Cerebellar cortex (tissue), 1 donor: ENCODE measurements at places on chromosomes 3 and 15.

DNA sequence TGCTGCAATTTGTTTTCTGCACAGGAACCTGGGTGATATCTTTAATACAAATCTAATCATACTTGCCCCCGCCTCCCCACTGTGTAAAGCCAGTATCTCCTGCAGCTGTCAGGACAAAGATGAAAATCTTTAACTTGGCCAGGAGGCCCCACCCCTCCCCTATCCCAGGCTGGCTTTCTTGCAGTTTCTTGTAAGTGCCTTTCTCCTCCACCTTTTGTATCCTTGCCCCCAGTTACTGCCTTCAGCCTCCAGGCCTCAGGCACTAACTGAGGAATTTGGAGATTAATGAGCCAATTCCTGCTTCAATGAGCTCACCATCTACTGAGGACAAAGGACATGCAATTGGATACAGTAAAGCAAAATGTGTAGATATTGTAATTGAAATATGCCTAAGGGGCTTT, 6.5 kb downstream of the GCSAM start:
- DNase-seq, result no peak

GRCh38 chr3:69342074-69342473, 43.8 kb downstream of the FRMD4B start:
- no peak for DNase-seq

DNA sequence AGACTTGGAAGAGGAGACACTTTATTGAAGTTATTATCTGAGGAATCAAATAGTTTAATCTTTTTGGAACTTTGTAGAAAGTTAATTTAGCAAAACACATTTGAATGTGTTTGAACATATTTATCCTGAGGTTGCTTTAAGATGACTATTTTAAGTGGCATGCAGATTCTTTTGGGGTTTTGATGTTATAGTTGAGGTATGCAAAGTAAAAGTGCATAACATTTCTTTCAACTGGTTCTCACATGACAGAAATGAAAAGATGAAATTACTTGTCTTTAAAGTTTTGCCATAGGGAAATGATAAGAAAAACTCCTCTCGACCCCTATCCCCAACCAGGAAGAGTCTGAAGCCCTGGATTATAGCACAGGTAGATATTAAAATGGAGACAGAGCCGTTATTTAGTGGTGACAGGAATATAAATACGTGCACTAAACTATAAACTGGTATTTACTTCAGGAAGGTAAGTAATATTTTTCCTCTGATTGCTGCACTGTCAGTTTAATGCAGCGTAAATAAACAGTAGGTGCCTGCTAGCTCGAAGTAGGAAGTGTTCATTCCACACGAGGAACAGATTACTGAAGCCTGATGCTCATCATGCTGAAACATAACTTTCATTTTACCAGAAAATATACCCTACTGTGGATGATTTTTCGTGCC, 15.1 kb upstream of the SATB1 start:
- no peak for DNase-seq

- DNase-seq, result no peak
Observed at GRCh38 chr3:9151240-9151639, 98.2 kb downstream of the SRGAP3 start.

DNA sequence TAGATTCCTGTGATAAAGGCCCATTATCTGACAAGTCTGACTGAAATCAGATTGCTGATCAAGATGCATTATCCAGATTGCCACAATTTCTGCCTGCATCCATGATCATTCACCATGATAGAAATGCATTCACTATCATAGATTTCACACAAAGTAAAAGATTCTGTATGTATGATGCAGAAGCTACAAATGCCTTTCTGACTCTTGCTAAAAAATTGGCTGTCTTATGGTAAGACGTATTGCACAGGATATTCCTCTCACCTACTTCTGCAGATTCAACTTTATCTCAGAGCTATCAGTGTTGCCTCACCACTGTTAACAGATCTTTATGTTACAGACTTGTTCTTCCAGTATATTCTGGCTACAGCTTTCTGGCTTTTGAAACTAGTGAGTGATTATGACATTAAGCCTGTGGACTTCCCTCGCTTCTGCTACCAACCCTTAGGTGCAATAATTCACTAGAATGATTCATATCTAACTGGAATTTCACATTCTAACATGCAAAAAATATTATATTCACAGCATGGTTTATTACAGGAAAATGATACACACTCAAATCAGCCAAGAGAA, 955.3 kb downstream of the EPHA3 start:
- no peak for DNase-seq

DNA sequence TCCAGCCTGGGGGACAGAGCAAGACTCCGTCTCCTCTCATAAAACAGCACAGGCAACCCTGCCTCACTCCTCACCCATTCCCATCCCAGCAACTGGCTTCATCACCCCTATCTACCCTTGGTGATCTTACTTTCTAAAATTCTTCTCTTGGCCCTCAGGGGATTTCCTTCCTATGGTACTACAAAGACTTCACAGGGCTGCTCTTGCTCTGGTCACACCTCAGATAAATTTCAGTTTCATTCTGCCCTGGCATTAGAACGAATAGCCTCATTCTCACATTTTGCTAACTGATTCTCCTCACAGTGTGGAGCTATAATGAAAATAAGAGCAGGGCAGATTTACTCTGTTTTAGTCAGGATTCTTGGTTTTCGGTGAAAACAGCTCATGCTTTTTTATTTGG, 22.1 kb upstream of the CRBN start:
- no peak for DNase-seq

- no peak for DNase-seq
Observed at GRCh38 chr15:92749216-92749615, 93.6 kb upstream of the FAM174B start.

DNA sequence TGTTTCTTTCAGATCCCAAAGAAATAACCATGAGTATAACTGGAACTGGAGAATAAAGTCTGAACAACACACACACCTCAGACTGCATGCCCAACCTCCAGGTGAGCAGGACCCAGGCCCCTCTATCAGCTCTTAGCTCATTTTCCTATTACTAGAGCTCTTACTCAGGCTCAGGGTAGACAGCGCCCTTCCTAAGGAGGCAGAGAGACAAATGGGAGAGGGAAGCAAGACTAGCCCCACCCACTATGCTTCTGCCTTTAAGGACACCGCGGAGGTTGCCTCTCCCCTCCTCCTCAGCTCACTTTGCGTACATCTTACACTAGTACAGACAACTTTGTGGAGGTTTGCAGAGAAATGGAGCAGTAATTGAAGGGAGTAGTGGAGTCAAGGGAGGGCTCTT, 44.0 kb upstream of the GLCE start:
- no peak for DNase-seq

DNA sequence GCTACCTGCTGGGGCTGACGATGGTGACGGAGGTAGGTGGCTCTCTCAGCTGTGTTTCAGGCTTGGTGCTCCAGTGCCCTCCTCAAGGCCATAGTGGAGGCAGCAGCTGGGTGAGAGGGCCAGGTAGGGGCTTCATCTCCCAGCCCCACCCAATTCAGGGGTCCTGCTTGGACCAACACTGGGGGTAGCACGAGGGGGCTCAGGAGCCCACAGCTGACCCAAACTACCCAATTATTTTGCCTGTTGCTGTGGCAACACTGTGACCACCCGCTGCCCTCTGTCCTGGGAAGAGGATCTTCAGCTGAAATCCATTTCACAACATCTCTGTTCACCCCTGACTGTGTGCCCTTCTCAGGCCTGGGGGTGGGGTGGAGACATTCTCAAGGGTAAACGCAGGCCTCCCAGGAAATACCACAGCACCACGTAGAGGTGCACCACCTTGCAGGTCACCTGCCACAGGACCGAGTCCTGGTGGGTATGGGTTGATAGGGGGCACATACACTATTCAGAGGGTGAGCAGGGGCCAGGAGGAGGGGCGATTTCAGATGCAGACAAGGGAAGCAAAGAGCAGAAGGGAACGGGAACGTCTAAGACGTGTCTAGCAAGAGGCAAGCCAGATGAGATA, 62.7 kb downstream of the GRIP2 start:
- DNase-seq, result no peak

DNA sequence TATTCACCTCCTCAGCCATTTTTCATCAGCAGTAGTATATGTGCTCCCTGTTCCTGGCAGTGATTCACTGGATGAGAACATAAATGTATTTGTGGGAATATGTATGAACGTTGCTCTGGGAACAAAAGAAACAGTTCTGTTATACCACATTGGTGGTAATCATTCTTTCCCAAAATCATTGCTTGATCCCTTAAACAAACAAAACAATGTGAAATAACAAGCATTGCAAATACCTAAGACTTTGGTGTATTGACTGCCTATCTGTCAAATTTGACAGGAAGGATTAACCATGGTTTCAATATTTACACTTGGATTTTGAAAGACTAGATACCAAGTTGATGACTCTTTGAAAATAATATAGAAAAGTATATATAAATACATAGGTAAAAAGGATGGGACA, 284.1 kb downstream of the FHIT start:
- DNase-seq, result no peak

DNA sequence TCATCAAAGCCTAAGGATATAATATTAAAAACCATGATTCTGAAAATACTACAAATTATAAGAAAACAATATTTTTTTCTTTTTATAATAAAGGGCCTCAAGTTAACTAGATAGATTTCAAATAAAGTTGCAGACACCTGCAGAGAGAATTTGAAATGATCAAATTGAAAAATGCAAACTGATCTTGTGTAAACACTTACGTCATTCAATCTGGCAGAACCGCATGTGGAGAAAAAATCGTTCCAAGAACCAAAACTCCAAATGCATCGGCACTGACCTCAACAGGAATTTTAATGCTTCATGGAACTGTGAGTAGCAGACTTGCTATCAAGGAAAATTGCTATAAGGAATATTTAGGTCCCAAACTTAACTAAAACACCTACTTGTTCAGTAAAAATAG, 17.2 kb downstream of the CPA3 start:
- peak; percentile 96 for DNase-seq

DNA sequence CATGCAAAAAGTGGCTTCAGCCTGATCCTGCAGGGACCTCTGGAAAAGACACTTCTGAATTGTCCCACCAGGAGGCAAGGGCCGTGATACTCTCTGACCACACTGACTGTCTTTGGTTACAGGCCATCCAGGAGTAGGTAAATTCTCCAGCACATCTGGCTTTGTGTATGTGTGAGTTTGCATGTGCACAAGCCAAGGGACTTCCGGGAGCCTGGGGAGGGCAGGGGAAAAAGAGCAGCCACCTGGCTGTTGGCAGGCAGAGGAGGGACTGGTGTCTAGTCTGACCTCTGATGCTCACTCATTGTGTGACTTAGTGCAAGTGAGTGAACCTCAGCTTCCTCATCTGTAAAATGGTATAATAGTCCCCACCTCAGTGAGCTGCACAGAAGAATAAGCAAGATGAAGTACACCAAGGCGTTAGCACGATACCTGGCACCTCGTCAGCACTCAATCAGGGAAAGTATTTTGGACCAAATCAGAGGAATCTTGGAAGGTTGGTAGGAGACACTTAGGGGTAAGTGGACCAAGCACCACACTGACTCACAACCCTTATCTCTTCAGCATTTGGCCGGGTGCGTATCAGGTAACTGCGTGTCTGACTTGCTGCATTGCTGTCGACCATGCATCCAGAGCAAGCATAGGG, 19.1 kb downstream of the KLHL6 start:
- no peak for DNase-seq

GRCh38 chr3:156404217-156404616, 150.7 kb downstream of the SSR3 start:
- DNase-seq, result no peak

DNA sequence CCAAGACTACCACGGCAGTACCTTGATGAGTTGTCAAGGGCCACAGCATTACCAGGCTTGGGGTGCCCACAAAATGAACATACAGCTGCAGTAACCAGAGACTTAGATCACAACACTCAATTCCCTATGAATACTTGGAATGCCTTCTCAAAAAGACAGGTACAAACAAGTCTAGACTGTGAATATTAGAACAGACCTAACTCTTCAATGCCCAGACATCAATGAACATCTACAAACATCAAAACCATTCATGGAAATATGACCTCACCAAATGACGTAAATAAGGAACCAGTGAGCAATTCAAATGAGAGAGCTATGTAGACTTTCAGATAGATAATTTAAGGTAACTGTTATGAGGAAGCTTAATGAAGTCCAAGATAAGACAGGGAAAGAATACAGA, 185.1 kb upstream of the POU1F1 start:
- DNase-seq, result no peak

GRCh38 chr3:48440590-48440958, 517 bp downstream of the TMA7 start:
- no peak for DNase-seq

- DNase-seq, result no peak
Observed at GRCh38 chr15:57735431-57735830, 28.9 kb downstream of the POLR2M start.

GRCh38 chr3:126693921-126694320, 10.1 kb upstream of the CHCHD6 start:
- DNase-seq, result no peak

DNA sequence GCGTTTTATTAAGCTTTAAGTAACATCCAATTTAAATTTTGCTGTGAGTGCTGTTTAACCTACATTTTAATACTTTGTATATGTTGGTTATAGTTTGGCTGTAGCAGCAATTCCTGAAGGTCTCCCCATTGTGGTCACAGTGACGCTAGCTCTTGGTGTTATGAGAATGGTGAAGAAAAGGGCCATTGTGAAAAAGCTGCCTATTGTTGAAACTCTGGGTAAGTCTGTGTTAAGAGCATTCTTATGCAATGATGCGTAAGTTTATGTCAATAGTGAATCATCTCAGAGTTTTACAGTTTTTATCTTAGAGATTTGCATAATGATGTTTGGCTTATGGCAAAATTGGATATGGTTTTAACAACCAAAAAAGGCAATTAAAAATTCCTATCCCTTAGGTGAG, 62.7 kb downstream of the ASTE1 start:
- DNase-seq, result no peak

- peak; percentile 50 for DNase-seq
Observed at GRCh38 chr3:160801386-160802118, 45.5 kb downstream of the PPM1L start.

DNA sequence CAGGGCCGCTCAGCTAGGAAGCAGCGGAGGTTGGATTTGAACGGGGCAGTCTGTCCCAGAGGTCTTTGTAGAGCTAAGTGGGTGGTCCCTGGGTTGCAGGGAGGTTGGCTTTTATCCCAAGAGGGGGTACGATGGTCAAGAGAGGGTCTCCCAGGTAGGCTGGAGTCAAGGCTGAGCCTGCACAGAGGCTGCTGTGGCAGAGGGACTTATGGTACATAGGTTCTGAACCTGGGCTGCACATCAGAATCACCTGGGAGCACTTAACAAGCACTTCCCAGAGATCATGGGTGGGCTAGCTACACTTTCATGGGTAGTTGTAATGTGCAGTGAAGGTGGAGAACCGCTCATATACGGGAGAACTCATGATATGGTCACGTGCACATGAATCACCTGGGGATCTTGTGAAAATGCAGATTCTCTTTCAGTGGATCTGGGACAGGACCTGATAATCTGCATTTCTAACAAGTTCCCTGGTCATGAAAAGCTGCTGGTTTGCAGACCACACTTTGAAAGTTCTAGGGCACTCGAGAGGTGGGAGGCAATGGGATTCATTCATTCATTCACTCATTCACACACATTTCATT, 2.9 kb upstream of the RASGRF1 start:
- DNase-seq, result no peak

- no peak for DNase-seq
Observed at GRCh38 chr15:73597036-73597638, 36.1 kb downstream of the NPTN start.

GRCh38 chr15:62881056-62881455, 161.5 kb upstream of the TPM1 start:
- DNase-seq, result no peak

- DNase-seq, result no peak
Observed at GRCh38 chr15:92327033-92327432, 66.6 kb upstream of the ST8SIA2 start.
